ENCODE measurements at places on chromosomes 6 and 20.
A peak's percentile ranks its signal among the peaks of the same experiment; 100 is the strongest.

DNA sequence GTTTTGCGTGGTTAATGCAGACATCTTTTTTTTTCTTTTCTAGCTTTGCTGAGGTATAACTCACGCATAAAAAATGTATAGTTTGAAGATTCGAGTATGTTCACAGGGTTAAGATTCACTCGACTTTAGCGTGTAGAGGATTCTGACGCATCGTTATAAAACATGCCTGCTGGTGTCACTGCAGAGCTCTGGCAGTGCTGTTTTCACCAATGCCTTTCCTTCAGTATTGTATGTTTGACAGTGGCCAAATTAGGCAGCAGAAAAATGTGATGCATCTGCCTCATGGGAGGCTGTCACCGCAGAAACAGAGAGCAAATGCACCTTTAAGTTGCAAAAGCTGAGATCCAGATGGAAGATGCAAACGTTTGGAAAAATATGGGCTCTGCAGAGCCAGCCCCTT, 18.0 kb upstream of the SIRPB2 start:
- DNase-seq, result no peak

GRCh38 chr6:45900808-45901752, 114.6 kb downstream of the CLIC5 start:
- DNase-seq, result no peak

- peak; percentile 83 for DNase-seq
These were observed at the start of gene TRERF1 for GRCh38 chr6:42451333-42452170. Gene TRERF1, minus strand, starts transcription at chr6:42451926. Its CDS starts 182,336 bp downstream, at chr6:42269590.

DNA sequence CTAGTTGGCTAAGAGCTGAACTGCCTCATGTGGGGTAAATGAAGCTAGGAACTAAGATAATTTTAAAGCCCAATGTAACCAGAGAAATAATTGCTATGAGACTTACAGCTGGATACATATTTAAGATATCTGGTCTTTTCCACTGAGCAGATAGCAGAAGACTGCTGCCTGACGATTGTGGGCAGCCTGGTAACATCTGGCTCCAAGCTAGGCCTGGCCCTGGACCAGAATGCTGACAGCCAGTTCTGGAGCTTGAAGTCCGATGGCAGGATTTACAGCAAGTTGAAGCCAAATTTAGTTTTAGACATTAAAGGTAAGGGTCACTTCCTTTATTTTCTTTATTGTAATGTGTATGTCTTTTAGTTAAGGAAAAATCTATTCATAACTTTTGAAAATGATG, 65.7 kb downstream of the RTN4IP1 start:
- DNase-seq, result no peak

DNA sequence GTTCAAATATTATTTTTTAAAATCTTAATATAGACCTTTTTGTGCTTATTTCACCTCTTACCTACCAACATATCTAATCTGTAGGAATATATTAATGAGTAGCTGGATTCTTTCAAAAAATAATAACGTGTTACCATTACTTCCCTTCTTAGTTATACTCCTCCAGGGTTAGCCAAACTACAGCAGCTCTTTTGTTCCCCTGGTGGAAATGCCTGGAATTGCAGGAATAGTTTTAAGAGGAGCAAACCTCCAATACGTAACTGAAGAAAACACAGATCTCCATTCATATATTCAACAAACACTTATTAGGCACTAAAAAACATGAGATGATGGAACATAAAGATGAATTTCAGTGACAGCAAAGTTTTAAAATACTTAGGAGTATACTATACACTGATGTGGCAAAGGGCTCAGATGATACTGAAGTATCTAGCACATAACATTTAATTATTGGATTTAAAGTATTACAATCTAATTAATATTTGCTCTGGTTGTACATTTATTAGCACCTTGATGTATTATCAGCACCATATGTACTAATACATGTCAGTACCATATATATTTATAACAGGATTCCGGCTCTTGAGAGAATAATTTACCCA, 78.3 kb downstream of the TBX18 start:
- no peak for DNase-seq

GRCh38 chr6:112065426-112065986, 11.6 kb downstream of the CCN6 start:
- DNase-seq, result no peak

DNA sequence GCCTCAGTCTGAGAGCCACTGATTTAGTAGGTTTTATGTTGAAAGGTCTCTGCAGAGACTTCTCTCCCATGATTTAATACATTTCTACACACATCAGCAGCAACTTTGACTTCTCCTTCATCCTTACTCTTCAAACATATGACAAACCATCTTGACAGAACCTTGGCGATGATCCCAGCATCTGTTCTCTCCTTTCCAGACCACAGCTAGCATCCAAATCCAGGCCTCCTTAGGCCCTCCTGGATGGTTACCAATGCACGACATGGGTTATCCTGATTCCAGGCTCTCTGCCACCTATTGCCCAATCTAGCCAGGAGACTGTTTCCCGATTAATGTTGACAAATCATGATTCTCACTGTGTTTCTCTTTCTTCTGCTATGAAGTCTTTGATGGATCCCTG, 16.8 kb downstream of the LAMA4 start:
- no peak for DNase-seq

DNA sequence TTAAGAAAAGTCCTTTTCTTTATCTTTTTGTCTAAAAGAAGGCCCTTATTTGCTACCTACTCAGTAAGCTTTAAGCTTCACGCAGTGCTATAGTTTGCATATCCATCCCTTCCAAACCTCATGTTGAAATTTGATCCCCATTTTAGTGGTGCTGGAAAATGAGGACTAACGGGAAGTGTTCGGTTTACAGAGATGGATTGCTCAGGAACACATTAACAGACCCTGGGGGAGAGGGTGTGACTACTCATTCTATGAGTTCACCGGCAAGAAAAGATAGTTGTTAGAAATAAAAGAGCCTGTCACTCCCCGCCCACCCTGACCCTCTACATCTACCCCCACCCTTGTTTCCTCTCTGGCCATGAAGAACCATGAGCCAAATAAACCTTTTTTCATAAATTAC, 546.2 kb downstream of the MEI4 start:
- no peak for DNase-seq

DNA sequence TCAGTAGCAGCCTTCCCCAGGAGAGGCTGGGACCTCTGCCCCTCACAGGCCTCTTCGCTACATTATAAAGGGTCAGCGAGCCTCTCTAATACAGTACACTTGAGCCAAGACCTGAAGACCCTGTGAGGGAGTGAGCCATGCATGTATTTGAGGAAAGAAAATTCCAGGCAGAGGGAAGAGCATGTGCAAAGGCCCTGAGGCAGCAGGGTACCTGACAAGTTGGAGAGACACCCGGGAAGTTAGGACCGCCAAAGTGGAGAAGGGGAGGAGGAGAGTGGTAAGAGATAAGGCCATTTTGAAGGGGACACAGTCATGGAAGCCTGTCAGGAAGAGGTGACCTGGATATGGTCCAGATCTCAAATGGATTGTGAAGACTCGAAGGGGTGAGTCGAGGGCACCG, 219.3 kb upstream of the RNF24 start:
- DNase-seq, result no peak

DNA sequence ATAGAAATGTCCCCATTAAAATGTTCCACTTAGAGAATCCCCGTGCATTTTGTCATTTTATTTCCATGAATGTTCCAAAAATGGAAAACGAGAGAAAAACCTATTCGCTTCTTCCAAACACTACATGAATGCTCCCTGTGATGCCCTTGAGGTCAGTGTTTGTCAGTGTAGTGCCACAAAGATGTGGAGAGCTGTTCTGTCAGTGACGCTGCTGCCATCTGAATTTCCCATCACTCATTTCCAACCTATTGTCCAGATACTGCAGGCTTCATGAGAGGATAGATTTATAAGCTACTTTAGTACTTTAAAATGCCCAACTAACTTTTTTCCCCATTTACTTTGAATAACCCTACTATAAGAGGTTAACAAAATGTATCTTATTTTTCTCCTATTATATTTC, 335.8 kb downstream of the CDKAL1 start:
- DNase-seq, result no peak

GRCh38 chr6:106513808-106514582, 115.3 kb downstream of the RTN4IP1 start:
- DNase-seq, result peak; percentile 26

DNA sequence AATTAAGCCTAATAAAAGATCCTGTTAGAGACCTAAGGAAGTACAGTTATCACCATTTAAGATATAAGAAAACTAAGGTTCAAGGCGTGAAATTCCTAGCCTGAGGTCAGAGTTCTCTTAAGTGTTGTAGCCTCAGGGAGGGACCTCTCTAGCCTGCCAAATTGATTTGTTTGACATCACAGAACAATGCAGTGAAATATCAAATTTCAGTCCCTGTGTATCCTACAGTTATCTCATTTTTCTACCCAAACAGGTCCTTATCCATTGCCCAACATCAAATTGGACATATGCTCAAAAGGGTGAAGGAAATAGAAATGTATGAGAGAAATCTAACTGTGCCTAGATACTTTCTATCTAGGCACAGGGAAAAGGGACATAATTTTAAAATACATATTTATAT, 63.0 kb downstream of the NCOA7 start:
- no peak for DNase-seq

DNA sequence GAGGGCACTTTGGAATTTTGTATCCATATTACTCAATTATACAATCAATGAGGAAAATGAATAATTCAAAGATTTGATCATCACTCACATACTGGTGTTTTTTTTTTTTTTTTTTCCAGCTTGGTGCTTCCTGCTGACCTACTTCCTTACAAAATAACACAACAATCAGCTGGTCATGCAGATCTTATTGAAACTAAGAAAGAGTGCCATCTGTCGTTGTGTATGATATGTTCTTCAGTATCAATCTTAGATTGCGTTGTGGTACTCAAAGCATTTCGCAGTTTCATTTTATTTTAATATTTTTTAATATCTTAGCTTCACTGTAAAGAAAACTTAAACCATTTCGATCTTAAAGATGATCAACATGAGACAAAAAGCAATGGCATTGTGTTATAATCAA, 155.6 kb downstream of the OGFRL1 start:
- no peak for DNase-seq
